ENCODE measurements at places on chromosomes 2 and 18. TPM values are rescaled to one million over a fixed set of nuclear protein-coding genes. Genes with fewer than 3 reads are reported as not detected.

DNA sequence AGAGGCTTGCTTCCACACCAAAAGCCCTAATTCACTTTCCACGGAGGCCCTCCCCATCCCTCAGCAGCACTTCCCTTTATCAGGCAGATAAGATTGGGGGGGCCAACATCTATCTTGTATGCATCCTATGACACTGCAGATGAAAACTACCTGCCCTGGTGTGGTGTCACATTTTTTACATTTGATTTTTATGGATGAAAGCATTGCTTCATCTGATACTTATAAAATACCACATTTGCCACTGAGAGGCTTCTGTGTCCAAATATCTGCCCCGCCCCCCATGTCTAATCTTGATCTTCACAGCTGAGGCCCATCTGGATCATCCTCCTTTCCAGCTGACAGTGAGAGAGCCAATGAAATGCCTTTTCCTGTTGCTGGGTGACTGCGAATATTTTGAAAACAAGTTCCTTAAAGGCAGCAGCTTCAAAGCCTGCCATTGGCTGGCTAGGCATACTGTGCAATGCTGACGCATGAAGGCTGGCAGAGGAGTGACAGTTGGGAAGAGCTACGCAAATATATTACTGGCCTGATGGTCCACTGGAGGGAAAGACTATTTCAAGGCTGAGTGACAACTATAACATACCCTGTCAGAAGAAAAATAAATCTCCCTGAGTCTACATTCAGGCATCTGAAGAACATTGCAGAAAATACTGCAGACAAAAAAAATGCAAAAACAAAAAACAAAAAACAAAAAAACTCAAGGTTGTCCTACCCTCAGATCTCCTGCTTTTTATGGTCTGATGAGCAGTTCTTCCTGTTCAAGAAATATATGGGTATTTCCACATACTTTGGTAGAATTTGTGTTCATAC lies 318.7 kb downstream of the PDE11A start:
- no peak for DNase-seq
- no peak overlapping the region for H3K4me3 ChIP-seq
- no peaks in the 10 kb centered on the region for H3K4me1 ChIP-seq
- no peaks in the 10 kb centered on the region for H3K27me3 ChIP-seq

DNA sequence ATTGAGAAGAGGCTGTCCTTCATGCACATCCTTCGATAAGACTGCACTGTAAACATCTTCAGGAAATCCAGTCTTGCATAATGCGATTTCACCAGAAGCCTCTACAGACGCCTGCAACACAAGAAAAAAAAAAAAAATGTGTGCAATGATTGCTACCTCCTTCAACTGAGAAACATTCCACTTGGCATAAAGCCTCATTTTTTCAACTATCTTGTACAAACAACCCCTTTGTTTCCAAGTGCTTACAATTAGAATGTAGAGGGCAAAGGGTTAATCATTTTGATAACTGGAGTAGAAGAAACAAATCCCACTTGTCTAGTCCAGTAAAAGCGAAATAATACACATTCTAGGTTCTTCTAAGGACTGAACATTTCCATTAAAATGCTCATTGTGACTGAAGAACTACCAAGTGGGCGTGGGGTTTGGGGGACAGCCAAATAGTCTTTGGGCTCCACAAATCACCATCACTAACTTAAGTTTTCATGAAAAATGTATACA lies 29.2 kb downstream of the CDH2 start:
- H3K36me3 ChIP-seq, result no peaks in the 10 kb centered on the region
- DNase-seq, result peak; percentile 24
- H3K27ac ChIP-seq, result no peak overlapping the region
- H3K27me3 ChIP-seq, result no peaks in the 10 kb centered on the region
- H3K4me1 ChIP-seq, result peaks cover 8% of the 10 kb centered on the region

Gene ALLC
- polyA plus RNA-seq, result 0.04 TPM

DNA sequence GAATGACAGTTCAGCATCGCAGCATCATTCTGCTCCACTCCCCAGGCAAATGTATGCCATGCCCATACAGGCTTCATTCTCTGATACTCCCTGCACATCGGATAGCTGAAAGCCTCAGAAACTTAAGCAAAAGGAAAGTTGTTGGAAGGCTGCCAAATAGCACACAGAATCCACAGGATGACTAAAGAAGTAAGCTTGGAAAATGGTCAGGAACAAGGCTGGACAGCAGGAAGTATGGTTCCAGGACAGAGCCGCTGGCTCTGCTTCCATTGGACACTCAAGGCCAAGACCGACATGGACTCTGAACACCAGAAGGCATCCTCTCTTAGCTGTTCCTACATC lies 256.5 kb downstream of the CDH20 start:
- no peaks in the 10 kb centered on the region for H3K36me3 ChIP-seq
- no peaks in the 10 kb centered on the region for H3K4me1 ChIP-seq
- no peaks in the 10 kb centered on the region for H3K27me3 ChIP-seq
- no peak overlapping the region for H3K4me3 ChIP-seq

Gene EFHD1
- polyA plus RNA-seq, result not detected

Gene NR4A2
- 0.13 TPM for polyA plus RNA-seq

Gene CWC22
- 4.9 TPM for polyA plus RNA-seq

Gene SKA1
- polyA plus RNA-seq, result 3.8 TPM

Gene PCARE
- not detected for polyA plus RNA-seq
